CD8-positive, alpha-beta memory T cell (primary cell): ENCODE measurements at places on chromosomes 4 and X. TPM values are rescaled to one million over a fixed set of nuclear protein-coding genes. Genes with fewer than 3 reads are reported as not detected.

Gene MAGEA2B
- total RNA-seq, result not detected

Gene RAB39B
- total RNA-seq, result 12.0 TPM

Gene MXD4
- total RNA-seq, result 12.2 TPM

Gene ADH4
- total RNA-seq, result not detected

Gene MXRA5
- not detected for total RNA-seq

DNA sequence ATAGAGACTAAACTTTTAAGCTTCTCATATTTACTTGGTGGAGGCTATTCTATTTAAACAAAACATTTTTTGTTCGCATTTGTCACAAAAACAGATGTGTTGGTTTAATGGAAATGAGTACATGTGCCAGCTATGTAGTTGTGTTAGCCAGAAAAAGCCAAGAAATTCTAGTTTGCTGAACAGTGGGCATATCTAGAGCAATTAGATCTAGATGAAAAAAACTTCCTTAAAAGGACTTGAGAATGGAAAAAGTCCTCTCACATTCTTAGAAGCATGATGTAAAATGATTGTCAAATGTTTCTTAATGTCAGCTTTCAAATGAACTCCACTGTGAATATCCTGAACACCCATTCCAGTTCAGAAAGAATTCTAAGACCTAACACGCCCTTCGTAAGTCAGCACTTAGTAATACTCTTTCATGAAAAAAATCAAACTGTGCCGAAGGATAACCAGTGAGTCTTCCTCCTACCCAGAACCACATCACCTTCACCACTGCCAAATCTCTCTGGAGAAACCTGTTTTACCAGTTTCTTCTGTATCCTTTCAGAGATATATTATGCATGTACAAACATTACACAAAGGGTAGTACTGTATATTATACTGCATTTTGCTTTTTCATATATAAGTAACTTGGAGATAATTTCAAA lies 28.2 kb downstream of the PHKA1 start:
- no peak overlapping the region for H3K4me3 ChIP-seq
- no peak overlapping the region for H3K27ac ChIP-seq
- DNase-seq, result no peak
- H3K36me3 ChIP-seq, result no peaks in the 10 kb centered on the region
- no peaks in the 10 kb centered on the region for H3K27me3 ChIP-seq
- H3K4me1 ChIP-seq, result no peaks in the 10 kb centered on the region

- H3K4me1 ChIP-seq, result peaks cover 34% of the 10 kb centered on the region
- peak overlapping the region; percentile 78 for H3K4me3 ChIP-seq
- H3K36me3 ChIP-seq, result peaks cover 3% of the 10 kb centered on the region
- no peaks in the 10 kb centered on the region for H3K27me3 ChIP-seq
Measured at GRCh38 chr4:6716958-6717655, 1.1 kb downstream of the BLOC1S4 start.

DNA sequence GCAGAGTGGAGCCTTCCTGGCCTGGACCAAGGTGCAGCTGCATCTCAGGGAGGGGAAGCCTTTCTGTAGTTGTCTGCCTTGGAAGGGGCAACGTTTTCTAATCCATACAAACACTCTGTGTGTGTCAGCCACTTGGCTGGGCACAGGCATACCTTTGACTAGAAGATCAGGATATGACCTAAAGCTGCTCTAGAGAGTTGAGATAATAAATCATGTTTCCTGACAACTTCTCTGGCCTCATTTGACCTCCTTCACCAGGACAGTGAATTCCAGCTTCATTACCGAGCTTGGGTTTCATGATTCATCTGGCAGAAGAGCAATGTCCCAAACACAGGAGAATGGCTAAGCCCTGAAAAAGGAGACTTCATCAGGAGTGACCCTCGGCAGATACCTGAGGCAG lies 89.6 kb upstream of the KIT start:
- no peaks in the 10 kb centered on the region for H3K36me3 ChIP-seq
- H3K27ac ChIP-seq, result no peak overlapping the region
- H3K27me3 ChIP-seq, result no peaks in the 10 kb centered on the region
- H3K4me1 ChIP-seq, result no peaks in the 10 kb centered on the region

GRCh38 chr4:114103908-114104307 lies 124.5 kb upstream of the ARSJ start:
- no peak overlapping the region for H3K27ac ChIP-seq
- no peak overlapping the region for H3K4me3 ChIP-seq
- H3K36me3 ChIP-seq, result no peaks in the 10 kb centered on the region
- no peaks in the 10 kb centered on the region for H3K27me3 ChIP-seq
- DNase-seq, result no peak

- no peaks in the 10 kb centered on the region for H3K27me3 ChIP-seq
- DNase-seq, result no peak
- no peaks in the 10 kb centered on the region for H3K36me3 ChIP-seq
Measured at GRCh38 chr4:180418819-180419531, 1824.2 kb upstream of the TENM3 start.

GRCh38 chr4:43316813-43317212 lies 424.3 kb downstream of the GRXCR1 start:
- H3K27me3 ChIP-seq, result no peaks in the 10 kb centered on the region
- H3K36me3 ChIP-seq, result no peaks in the 10 kb centered on the region
- H3K4me1 ChIP-seq, result no peaks in the 10 kb centered on the region

DNA sequence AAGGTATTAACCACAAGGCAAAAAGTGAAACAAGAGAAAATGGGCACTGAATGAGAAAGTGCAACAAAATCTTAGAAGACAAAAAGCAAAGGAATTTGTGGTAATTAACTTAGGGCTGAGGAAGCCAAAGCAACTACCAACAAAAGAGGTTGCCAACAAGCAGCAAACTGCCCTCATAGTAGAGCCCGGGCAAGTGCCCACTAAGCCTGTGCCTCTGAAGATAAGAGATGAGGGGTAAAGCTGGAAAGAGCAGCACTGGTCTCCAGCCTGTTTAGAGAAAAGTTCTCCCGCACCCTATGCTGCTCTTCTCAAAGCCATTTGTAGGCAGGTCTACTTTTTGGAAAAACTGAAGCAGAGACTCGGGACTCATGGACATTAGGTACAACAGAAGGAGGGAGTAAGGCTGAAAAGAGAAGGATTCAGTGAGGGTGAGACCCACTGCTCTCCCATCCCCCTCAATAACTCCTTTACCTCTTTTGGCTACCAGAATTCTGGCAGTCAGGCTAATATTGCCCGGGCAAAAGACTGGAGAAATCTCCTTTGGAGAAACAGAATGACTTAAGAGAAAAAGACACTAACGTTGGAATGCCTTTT lies 29.6 kb upstream of the KCNE5 start:
- no peak overlapping the region for H3K4me3 ChIP-seq
- no peaks in the 10 kb centered on the region for H3K4me1 ChIP-seq

DNA sequence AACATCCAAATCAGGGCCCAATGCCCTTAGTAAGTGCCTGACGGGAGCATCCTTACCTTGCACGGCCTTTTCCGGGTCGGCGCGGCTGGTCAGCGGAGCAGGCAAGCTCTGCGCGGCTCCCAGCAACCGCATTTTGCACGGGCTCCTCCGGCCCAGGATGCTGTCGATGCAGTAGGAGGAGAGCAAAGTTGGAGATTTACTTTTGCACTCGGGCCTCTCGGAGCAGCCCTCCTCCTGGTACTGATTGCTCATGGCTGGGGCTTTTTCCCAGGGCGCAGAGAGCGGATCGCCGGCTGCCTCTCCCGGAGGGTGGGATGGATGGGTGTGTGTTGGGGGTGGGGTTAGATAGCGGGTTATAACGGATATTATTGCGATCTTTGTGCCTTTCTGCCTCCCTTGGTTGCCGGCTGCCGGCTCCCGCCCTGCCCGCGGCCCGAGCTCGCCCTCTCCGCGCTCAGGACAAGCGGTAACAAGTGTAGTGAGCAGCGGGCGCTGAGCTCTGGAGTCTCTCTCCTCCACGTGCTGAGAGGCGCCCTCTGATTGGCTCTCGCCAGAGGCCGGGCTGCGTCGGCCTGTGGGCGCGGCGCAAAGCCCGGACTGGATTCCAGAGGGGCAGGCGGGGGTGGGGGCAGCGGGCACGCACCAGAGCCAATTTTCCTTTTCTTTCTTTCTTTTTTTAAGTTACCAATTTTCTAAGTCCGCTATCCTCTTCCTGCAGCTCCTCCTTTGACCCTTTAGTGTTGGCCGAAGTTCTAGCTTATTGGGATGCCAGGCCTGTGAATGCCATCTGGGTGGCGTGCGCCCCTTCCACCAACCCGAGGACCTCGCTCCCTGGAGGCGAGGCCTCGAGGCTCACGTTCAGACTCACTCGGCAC lies at the start of gene ARX:
Gene ARX, minus strand, starts transcription at position 480 of the 875 bp plus-strand sequence. Its CDS starts 228 bp downstream, at position 252.
- no peak within 1 kb of the TSS for H3K27ac ChIP-seq
- no peaks in the 10 kb centered on the region for H3K36me3 ChIP-seq
- H3K4me1 ChIP-seq, result no peaks in the 10 kb centered on the region
- H3K4me3 ChIP-seq, result no peak within 1 kb of the TSS

DNA sequence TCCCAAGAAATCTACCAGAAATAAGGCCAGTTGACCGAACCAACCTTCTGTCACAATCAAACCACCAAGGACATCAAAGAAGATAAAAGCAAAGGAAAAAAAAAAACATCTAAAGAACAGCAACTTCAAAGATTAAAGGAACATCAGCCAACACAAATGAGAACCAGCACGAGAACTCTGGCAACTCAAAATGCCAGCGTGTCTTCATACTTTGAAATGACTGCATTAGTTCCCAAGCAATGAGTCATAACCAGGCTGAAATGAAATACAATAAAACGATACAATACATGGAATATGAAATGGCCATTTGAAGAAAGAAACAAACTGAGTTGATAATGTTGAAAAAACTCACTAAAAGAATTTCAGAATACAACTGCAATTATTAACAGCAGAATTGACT lies 611.6 kb upstream of the GRIA3 start:
- H3K36me3 ChIP-seq, result no peaks in the 10 kb centered on the region
- DNase-seq, result no peak
- no peaks in the 10 kb centered on the region for H3K4me1 ChIP-seq
